ENCODE measurements at places on chromosomes 1 and 21.

DNA sequence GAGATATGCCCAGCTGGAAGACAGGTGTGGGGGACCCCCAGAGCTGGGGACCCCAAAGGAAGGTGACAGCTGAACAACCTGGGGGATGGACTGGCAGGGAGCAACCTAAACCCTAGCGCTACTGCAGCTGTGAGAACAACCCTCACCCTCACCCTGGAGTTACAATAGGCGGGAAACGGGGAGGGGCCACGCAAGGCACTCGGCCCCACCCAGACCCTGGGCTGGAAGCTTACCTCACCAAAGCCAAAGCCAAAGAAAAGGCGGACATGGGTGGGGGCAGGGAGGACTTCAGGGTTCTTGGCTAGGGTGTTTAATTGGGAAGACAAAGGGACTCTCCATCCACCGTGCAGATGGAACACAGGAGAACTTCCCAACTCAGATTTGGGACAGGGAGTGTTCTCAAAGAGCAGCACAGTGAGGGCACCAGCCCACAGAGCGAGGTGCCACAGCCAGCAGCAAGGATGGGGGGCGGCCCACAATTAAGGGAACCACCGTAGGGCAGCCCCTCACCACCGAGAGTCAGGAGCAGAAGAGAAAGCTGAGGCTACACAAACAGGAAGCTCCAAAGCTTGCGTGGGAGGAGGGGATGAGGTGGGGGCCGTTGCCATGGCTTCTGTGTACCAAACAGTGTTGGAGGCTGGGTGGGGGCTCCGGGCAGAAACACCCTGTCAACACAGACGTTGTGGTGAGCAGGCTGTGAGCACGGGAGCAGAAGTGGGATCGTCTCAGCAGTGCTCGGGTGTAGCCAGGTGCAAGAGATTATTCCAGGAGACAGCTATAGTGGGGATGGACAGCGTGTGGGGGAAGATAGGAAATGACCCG is 1.9 kb downstream of the TAGLN2 start:
- peak; percentile 69 for DNase-seq

GRCh38 chr1:49995734-49996133 is 28.0 kb downstream of the AGBL4 start:
- no peak for DNase-seq

GRCh38 chr1:69363236-69363635 is 204.5 kb upstream of the LRRC7 start:
- DNase-seq: no peak

DNA sequence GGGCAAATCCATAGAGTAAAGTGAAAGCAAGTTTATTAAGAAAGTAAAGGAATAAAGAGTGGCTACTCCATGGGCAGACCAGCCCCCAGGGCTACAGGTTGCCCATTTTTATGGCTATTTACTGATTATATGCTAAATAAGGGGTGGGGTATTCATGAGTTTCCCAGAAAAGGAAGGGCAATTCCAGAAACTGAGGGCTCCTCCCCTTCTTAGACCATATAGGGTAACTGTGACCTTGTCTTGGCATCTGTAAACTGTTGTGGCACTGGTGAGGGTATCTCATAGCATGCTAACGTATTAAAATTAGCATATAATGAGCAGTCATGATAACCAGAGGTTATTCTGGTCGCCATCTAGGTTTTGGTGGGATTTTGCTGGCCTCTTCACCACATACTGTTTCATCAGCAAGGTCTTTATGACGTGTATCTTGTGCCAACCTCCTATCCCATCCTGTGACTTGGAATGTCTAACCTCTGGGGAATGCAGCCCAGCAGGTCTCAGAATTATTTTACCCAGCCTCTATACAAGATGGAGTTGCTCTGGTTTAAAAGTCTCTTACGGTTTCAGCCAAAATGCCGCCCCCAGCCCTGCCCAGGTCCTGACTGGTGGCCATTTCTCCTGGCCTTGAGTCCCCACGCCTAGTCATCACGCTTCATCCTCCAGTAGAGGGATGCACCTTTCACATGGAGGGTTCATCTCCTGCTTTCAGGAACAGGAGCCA is 982 bp upstream of the TRIM17 start:
- no peak for DNase-seq

DNA sequence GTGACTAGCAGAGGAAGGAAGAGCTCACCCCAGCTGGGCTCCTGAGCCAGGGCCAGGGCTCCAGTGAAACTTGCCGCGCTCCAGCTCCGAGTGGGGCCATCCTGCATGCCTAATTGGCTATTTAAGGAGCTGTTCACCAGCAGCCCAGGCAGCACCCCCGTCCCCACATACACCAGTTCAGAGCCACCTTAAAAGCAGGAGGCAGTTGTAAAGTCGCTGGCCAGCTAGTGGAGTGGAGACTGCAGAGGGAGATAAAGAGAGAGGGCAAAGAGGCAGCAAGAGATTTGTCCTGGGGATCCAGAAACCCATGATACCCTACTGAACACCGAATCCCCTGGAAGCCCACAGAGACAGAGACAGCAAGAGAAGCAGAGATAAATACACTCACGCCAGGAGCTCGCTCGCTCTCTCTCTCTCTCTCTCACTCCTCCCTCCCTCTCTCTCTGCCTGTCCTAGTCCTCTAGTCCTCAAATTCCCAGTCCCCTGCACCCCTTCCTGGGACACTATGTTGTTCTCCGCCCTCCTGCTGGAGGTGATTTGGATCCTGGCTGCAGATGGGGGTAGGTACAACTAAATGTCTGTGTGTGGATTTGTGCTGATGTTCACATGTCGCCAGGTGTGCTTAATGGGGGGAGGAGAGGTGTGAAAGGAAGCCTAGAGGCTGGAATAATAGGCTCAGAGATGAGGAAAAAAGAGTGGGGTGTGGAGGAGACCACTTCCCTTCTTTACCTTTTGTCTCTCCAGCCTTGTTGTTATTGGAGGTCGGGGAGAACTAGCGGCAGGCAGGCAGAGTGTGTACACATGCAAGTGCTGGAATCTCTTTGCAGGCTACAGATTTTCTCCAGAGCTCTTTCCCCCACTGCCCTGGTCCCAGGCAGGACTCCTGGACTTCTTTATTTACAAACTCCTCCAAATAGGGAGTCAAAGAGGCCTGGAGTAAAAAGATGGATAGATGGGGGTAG is at the start of gene CA14:
CA14 (plus strand) TSS at position 151 of the 962 bp plus-strand sequence; CDS start at position 506, 355 bp downstream.
- DNase-seq: no peak

GRCh38 chr1:182953826-182954225 is 860 bp upstream of the SHCBP1L start:
- DNase-seq: no peak

DNA sequence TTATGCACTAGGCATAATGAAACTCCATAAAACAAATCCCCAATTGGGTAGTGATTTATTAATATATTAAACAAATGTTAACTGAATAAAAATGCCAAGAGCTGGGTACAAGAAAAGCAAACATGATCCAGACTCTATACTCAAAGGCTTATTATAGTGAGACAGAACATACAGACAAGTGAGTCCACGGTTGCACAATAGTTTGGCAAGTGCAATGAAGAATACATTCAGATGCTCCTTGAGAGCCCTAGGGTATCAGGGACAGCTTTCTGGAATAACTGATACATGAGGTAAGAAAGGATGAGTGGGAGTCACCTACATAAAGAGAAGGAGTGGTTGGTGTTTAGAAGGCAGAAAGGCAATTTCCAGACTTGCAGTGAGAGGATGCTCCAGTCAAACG is 85.1 kb downstream of the VAV3 start:
- DNase-seq: no peak

- DNase-seq: no peak
Observed at GRCh38 chr1:63991685-63992084, 211.7 kb upstream of the UBE2U start.

GRCh38 chr1:24400065-24400464 is 13.5 kb downstream of the STPG1 start:
- DNase-seq: no peak

DNA sequence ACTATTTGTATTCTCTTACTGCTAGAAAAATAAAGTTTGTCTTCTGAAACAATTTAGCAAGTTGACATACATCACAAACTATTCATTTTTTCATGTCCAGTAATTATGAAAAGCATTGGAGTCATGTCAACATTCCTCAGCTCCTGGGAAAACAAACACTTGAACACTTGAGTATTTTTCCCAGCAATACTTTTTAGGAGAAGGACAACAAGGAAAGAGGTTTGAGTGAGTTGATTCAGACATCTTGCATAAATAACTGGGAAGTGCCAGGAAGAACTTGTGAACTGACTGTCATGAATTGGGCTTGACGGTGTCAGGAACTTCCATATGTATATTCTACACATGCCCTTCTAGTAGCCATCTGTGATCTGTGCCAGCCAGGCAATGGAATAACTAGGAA is 195.6 kb downstream of the HMCN1 start:
- no peak for DNase-seq

- DNase-seq: no peak
Observed at GRCh38 chr1:117857418-117857817, 72.0 kb downstream of the GDAP2 start.

- no peak for DNase-seq
Observed at GRCh38 chr1:31985430-31985829, 28.2 kb upstream of the KHDRBS1 start.

DNA sequence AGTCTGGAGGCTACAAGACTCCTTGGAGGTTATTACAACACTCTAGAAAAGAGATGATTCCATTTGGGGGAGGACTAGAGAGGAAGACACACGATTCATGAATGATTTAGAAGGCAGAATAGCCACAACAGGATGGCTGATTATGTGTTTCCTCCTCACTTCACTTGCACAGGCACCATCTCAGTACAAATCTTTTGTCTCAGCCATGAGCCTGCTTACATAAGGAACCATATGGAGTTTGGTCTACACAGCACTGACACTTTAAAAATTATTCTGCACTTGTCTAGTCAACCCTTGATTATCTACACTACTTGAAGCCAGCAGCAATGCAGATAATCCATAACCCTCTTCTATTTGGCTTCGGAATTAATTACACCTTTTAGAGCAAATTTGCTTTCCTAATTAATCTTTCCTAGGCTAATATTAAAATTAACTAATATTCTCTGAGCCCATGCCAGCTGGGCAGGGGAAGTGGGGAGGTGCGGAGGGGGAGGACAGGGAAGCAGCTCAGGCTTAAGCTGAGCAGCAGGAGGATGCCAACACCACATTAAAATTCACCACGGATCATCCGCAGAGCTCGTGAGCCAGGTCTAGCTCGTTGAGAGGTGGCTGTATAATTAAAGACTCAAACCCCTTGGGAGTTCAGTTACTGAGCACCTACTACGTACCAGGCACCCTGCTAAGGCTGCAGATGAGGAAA is 3.2 kb upstream of the LEMD1 start:
- no peak for DNase-seq

DNA sequence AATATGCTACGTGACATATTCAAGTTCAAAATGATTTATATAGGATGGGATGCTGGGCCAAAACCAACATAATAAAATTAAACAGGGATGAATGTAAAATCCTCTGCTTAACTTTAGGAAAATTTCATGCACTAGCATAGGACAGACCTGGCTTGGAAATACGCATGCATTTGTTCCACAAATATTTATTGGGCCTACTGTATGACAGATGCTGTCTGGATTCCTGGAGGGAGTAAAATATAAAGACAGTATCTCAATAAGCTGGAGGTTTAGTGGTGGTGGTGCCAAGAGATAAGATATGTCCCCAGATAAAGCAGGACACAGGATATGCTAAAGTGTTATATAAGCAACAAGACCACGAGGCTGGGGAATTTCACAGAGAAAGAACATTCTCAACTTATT is 15.1 kb downstream of the RCSD1 start:
- DNase-seq: peak; percentile 64

DNA sequence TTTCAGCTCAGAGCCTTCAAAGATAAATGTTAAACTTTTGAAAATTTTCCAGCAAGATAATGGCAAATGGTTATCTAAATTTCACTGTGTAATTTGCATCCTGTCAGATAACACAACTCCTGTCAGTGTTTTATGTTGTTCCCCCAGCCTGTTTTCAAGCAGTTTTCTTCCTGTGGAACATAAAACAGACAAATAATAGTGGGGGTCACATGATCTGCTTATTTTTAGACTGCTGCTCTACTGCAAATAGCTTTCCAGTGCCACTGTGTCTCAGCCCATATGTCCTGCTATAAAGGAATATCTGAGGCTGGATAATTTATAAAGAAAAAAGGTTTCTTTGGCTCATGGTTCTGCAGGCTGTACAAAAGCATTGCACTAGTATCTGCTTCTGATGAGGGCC is 32.2 kb downstream of the FMO3 start:
- no peak for DNase-seq

DNA sequence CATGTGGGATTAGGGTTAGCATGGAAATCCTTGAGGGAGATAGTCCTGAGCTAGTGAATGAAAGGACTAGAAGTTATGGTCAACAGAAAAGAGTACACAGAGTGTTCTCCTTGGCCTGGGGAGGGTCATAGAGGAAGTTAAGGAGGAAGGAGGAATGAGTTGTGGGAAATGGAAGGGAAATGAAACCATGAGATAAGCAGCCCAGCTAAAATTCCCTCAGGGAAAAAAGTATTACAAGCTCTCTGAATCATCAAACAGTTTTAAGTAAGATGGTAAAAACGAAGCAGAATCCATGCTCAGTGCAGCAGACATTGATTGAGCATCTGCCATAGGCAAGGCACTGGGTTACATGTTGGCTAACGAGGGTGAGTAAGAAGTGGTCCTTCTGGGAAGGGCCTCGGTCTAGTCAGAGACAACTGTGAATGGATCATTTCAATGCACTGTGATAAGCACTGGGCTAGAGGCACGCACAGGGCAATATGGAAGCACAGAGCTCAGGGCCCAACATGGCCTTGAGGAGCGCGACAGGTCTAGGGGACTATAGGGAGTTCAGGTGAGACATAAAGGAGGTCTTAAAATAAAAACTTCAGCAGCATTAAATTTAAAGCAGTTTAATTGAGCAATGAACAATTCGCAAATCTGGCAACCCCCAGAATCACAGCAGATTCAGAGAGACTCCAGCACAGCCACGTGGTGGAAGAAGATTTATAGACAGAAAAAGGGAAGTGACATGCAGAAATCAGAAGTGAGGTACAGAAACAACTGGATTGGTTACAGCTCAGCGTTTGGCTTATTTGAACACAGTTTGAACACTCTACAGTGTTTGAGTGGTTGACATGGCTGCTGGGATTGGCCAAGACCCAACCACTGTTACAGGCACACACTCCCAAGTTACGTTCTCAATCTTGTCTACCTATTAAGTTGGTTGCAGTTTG is 219.5 kb downstream of the HLX start:
- DNase-seq: no peak

GRCh38 chr1:32494196-32494595 is 29.3 kb downstream of the ZBTB8B start:
- DNase-seq: no peak

GRCh38 chr1:25095635-25096200 is 136.6 kb downstream of the SYF2 start:
- DNase-seq: no peak

DNA sequence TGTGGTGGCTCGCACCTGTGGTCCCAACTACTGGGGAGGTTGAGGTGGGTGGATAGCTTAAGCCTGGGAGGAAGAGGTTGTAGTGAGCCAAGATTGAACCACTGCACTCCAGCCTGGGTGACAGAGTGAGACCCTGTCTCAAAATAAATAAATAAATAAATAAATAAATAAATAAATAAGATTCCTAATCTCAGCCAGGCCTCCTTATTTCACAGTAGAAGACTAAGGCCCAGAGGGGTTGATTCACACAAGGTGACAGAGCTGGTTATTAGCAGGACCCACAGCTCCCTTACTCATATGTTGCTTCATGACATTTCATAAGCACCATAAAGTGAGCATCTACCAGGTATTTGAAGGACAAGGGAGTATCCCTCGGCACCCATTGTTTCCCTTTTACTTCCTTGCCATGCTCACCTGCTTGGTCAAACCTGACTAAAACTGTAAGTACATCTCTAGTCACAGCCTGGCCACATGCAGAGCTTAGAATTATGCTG is 32.7 kb downstream of the ALG14 start:
- no peak for DNase-seq
